ENCODE measurements at places on chromosomes 12 and 14.

DNA sequence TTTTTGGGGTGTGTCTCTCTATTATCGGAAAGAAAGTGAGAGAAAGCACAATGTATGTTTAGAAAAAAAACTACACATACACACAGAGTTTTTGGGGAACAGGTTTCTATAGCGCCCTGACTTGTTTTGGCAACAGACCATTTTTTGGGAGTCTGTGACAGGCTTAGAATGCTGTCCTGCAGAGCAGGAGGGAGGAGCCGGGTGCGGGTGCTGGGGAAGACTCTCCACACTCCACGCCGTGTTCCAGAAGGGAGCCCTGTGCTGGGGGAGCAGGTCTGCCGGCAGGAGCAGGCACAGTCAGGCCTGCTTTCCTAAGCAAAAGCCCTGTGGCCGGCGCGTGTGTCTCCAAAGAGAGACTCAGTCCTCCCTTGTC is 26.5 kb downstream of the CD9 start:
- no peak for DNase-seq

DNA sequence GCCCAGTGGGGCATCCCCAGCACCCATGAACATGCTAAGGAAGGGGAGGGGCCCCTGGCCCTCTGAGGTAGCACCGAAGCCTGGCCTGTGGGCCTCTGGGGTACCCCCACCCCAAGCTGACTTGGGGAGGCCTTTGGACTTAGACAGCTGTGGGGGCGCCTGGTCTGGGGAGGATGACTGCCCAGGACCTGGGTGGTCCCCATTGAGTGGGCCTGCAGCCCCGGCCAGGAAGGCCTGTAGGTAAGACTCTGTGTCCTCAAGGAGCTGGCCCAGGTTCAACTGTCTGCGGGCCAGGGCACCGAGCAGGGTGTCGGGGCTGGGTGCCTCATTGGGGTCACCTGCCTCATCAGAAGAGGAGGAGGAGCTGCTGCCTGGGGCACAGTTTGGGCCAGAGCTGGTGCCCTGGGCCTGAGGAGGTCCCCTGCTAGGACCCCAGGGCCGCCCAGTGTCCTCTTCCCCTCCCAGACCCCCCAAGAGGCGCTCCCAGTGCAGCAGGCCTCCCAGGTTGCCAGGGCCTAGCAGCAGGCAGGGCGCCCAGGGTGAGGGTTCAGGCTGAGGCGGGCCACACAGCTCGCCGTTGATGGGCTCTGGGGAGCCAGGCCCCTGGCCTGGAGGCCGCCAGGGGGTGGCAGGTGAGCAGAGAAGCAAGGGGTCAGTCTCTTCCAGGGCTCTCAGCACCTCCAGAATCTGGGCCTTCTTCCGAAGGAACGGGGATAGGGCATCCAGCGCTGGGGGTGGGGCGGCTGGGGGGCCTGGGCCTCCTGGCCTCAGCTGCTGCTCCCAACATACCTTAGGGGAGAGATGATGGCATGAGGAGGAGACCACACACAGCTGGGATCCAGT is 31.4 kb downstream of the NCKAP5L start:
- DNase-seq: no peak

- no peak for DNase-seq
These were observed 130.3 kb upstream of the FUT8 start for GRCh38 chr14:65281991-65282895.

DNA sequence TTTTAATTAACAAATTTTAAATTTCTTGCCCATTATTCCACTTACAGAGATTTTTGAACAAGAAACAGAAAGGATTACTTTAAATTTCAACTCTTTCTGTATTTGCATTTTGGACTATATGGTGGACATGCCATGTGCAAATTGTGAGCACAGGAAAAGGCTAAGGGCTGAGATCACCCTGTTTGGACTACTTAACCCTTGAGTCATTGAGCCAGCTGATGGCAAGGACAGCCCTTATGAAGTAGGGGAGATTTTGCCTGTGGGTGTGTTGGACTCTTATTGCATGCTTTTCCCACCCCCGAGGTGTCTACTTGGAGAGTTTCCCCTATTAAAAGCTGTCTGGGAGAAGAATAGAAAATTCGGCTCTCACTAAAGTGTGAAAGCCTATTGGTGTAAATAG is 17.2 kb downstream of the DERA start:
- DNase-seq: peak; percentile 79

- DNase-seq: peak; percentile 48
These were observed 45.2 kb upstream of the C14orf132 start for GRCh38 chr14:95993768-95994592.

GRCh38 chr12:32650508-32650907 is 28.6 kb upstream of the DNM1L start:
- peak; percentile 46 for DNase-seq

GRCh38 chr14:21322716-21323115 is 42.8 kb downstream of the RPGRIP1 start:
- DNase-seq: no peak

DNA sequence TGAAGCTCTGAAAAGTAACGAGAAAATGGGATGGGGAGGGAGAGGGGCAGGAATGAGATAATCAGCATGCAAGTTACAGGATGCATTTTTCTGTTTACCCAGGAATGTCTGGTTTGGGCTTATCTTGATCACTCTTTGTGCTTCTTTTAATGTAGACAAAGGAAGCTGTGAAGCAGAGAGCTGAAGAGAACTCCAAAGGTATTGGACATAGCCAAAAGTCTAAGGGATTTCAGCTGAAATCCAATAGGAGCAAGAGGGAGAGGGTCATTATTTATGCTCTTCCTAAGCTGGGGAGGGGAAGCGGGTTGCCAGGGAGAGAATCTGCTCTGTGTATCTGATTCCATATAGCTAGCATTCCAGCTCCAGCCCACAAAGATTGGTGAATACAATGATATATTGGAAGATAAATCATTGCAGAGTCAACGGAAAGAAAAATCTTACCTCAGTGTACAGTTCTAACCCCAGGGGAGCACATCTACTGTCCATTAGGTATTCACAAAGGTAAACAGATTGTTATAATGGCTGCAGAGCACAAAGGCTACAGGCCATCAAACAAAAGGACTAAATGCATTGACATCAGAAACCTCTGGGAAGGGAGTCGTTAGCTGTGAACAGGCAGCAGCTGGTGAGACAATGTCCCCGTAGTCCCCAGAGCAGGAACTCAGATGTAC is 61.0 kb upstream of the PELI2 start:
- DNase-seq: no peak

- no peak for DNase-seq
These were observed 10.2 kb downstream of the KITLG start for GRCh38 chr12:88570103-88570502.

DNA sequence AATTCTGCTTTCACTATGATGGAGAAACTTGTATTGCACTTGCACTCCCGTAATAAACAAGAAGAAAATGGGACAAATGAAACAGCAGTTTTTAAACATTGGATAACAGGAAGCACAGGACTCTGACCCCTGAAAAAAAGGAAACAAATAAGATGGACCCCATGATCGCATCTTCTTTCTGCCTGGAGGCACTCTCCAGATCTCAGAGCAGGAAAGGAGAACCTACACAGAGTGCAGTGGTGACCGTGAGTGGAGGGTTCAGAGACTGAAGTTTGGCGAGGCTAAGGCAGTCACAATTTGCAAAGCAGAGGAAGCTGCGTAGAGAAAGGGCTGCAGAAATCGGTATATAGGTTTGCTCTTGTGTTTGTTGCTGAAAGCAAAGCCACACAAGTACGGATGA is 6.1 kb upstream of the FGF6 start:
- no peak for DNase-seq

GRCh38 chr12:15801770-15802744 is 12.9 kb upstream of the EPS8 start:
- no peak for DNase-seq

DNA sequence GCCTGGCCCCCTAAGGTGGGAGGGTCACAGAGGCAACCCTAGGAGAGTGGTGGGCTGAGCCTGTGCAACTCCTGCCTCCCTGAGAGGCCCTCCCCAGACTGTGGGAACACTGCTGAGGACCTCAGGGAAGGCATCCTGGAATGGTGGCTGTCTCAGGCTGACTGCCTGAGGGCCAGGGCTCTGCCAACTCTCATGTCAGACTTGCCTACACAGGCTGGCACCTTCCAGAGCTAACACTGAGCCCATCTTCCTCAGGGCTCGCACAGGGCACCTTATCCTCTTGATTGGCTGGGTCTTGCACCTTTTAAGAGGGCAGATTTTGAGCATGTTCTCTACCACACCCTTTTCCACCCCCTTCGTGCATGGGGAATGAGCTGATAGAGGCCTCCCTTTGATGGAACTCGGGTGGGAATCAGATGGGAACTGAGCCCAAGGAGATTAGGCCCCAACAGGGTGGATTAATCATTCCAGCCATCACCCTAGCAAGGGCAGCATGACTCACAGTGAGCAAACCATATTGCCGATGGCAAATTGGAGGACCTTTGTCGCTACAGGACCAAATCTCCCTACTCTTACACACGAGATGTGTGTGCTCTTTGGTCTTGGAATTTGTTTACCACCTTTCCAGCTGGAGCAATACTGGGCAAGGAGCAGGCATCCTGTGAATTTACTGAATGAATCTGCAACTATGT is 702.8 kb downstream of the VRK1 start:
- no peak for DNase-seq

GRCh38 chr14:35826952-35827416 is 846 bp downstream of the BRMS1L start:
- no peak for DNase-seq

GRCh38 chr14:74549588-74549987 is 56.0 kb downstream of the ISCA2 start:
- no peak for DNase-seq

DNA sequence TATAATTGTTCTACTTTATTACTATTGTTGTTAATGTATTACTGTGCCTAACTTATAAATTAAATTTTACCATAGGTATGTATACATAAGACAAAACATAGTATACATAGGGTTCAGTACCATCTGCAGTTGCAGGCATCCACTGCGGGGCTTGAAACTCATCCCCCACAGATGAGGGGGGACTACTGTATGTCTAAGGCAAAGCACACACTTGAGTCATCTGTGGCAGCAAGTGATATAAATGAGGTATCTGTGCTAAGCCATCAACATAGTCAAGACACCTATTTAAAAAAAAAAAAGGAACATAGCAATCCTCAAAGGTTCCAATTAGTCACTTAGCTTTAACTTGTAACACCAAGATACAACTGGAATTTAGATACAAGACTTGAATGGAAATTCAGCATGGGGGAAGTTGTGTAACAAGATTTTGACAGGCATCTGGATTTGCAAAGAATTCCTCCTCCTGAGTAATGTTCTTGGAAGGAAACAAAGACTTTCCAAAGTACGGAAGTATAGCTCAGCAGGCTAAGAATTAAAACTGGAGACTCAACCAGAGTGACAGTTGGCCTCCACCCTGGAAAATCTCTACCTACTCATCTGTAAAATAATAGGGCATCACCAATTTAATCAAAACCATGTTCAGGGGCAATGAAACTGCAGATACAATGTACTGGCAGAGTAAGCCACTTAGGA is 14.9 kb downstream of the DCAF5 start:
- peak; percentile 49 for DNase-seq

DNA sequence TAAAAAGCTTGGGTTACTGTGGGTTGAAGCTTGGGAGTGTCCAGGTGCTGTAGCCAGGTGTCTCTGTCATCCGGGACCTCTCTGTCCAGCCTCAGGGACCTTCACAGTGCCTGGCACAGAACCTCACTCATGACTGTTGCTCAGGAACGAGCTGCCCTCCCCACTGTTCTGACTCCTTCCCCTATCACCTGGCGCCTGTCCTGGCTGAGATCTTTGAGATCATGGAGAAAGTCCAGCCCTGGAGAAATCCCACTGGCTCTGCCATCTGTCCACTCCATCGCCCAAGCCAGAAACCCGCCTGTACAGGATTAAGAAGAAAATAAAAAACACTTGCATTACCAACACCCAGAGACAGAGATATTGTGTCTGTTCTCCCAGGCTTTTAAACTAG is 53.5 kb downstream of the DGLUCY start:
- DNase-seq: no peak

DNA sequence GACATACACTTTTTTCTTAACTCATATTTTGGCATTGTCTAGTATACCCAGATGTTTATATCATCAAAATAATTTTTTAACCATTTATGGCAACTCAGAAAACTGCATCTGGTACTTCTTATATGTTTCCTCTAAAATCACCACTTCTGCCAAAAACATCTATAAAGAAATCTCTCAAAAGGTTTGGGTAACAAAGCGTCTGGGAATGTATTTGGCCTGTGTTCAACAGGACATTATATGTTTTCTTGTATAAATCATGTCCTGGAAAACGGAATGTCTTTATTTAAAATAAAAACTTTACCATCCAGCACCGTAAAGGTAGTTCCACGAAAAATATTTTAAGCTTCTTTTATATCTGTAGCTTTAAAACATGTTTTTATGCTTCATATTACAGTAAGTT is 36.1 kb upstream of the FBLN5 start:
- no peak for DNase-seq

DNA sequence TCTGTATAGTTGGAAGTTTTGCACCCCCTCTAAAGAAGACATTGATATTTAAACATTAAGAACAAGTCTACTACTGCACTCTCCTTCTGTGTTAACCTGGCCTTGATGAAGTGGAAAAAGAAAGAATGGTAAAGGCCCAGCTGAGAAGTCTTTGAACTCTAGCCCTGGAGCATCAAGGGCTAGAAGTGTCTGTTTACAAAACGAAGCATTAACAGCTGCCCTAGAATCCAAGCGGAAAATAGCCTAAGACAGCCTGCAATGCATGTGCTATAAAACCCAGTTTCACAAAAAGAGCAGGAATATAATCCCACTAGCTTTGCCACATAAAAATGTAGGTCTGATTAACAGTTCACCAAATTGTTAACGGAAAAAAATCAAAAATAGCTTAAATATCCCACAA is 60.5 kb downstream of the NUMB start:
- no peak for DNase-seq

DNA sequence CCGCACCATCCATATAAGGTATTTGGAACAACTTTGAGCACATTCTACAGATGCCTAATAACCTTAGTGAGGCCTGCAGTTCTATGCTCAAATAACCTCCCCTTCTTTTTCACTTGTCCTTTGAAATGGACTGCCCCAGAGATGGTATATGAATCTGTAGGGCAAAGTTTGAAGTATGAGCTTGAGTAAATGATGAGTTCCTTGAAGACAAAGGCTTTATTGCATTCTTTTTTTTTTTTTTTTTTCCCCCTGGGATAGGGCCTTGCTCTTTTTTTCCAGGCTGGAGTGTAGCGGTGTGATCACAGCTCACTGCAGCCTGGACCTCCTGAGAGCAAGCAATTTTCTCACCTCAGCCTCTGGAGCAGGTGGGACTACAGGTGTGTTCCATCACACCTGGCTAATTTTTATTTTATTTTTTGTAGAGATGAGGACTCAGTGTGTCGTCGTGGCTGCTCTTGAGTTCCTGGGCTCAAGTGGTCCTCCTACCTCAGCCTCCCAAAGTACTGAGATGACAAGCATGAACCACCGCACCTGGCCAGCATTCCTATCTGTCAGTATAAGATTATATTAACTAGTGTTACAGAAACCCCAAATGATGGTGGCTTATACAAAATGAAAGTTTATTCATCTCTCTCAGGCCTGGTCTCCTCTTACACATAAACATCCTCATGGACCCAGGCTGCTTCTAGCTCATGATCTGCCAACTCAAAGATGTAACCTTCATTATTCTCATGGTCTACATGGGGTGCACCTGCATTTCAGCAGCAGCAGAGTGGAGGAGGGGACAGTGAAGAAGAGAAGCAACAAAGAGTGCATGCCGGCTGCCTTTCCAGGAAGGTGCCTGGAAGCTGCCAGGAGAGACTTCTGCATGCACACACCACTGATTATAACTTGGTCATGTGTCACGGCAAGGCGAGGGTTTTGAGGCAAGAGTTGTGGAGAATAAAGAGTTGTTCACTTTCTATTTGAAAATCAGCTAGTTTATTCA is 101.4 kb downstream of the DUSP16 start:
- no peak for DNase-seq

- DNase-seq: no peak
These were observed 7.6 kb downstream of the TECPR2 start for GRCh38 chr14:102370305-102370809.

- no peak for DNase-seq
These were observed 48.5 kb upstream of the ARHGAP5 start for GRCh38 chr14:32028599-32028998.
